ENCODE measurements at places on chromosomes 4 and X.

GRCh38 chr4:127629371-127629770, 3.4 kb upstream of the INTU start:
- DNase-seq: no peak

GRCh38 chr4:112328734-112329130, 31.6 kb downstream of the ALPK1 start:
- DNase-seq: no peak

DNA sequence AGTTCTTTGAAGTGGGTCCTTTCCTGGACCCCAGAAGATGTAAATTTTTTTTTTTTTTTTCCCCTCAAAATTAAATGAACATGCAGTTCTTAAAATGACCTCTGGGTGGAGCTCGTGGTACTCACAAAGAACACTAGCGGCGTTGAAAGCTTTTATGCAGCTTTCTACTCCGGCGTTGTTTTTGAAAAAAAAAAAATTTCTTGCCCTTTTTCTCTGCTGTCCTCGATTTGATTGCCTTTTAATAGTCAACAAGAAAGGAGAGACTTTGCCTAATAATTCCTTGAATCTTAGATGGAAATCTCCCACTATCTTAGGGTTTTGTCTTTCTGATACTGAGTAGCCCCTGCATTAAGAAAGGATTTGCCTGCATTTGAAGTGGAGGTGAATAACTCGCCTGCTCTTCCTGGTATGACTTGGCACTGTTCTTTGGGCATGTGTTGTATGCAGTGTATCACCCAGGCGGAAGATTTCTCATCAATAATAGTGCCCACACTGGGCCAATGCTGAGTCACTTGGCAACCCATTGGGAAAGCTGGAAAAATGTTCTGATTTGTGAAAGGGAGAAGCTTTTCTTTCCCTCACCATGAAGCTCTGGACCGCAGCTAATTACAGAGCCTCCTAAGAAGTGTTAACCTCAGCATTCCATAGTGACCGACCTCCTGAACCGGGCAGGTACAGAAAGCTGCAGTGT, 104.0 kb downstream of the PHEX start:
- no peak for DNase-seq

DNA sequence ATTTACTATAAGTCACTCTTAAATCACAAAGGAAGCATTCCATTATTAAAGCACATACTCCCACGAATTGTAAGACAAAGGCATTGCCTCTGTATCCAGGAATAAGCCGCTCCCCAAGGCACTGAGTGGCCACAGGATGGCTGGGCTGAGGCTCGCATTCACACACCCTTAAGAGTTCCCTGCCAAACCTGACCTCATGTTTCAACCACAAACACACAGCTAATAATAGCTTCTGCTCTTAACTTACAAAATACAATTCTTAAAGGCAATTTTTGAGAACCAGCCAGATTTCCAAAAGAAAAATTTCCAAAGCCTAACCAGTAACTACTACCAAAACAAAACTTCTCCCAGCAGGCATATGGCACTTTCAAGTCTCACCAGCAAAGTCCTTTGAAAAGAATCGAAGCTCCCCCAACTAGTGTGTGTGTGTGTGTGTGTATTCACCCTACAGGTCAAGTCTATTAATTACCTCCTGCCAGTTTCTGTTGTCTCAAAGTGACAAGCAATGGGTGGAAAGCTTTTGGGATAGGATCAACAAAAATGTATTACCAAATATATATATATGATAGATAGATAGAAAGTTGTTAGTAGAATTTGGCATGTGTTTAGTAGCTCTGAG, 36.0 kb downstream of the ARHGAP6 start:
- DNase-seq: no peak

- DNase-seq: peak; percentile 35
These were observed 645 bp downstream of the AMMECR1 start for GRCh38 chrX:110317061-110317819.

DNA sequence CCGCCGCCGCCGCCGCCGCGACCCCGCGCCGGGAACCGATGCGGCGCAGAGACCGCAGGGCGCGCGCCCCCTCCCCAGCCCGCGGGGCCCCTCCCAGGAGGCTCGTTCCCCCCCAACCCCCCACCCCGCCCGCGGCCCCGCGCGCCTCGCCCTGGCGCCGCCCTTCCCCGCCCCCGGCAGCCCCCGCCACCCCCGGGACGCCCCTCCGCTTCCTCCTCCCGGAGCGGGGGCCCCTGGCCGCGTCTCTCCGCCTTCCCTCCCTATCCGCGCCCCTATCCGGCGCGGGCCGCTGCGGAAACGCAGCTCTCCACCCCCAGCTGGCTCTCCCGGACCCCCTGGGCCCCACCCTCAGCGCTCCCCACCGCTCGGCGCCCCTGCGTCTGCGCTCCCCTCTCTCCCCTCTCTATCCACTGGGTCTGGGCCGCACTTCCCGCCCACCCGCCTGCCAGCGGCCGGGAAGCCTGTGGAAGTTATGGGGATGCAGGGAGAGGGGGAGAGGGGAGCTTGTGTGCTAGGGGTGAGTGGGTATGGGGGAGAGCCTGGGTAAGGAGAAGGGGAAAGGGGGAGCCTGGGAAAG, at the start of gene TMEM271:
TMEM271 (minus strand) TSS at position 51 of the 577 bp plus-strand sequence. CDS start 233 bp downstream, outside the sequence.
- no peak for DNase-seq

GRCh38 chr4:185778307-185778706, 33.7 kb downstream of the SORBS2 start:
- DNase-seq: no peak

GRCh38 chr4:150854600-150854999, 160.5 kb downstream of the LRBA start:
- no peak for DNase-seq

DNA sequence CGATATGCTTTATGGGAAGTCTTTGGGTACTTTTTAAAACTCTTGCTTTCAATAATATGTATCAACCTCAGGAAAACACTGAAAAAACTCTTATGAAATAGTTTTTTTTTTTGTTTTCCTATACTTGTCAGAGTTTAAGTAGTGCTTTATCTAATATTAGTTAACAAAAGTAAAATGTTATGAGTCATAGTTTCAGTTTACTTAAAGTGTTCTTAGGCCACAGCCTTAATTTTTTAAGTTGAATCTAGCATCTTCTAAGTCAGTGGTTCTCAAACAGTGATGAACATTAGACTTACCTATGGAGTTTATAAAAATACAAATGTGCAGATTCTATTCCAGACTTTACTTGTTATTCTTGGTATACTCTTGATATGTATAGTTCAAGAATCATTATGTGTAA, 26.3 kb upstream of the ADGRL3 start:
- DNase-seq: no peak

GRCh38 chr4:140229881-140230280, 75.9 kb upstream of the MAML3 start:
- peak; percentile 54 for DNase-seq

DNA sequence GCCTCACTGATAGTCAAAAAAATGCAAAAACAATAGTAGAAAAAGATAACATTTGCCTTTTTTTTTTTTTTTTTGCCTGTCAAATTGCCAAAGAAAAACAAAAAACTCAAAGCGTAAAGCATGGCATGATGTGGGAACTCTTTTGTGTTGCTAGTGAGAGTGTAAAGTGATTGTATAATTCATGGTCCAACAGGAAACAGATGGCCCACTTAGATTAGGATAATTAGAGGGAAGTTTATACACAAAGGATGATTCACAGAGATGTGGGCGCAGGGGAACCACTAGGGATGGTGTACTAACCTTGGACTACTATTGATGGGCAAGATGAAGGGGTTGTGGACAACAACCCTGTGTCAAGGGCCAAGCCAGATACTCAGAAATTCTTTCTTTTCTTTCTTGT, 16.4 kb downstream of the MCUB start:
- no peak for DNase-seq

- DNase-seq: no peak
These were observed 113.0 kb upstream of the SH3RF1 start for GRCh38 chr4:169383724-169384123.

DNA sequence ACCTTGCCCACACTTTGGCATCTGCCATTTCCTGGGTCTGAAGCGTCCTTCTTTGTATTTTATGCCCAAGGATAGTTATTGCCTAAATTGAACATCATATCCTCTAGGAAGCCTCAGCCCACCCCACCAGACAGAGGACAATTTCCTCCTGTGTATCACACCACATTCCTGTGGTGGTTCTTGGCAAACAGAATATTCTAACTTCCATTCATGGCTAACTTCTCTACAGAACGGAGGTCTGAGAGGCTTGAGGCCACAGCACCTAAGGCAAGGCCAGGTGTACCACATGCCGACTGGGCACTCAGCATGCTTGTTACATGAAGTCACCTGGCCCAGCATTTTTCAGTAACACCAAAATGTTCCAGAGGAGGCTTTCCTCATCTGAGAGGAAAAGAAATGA, 42.4 kb downstream of the CD99L2 start:
- no peak for DNase-seq

- DNase-seq: no peak
These were observed 6.6 kb downstream of the MID1IP1 start for GRCh38 chrX:38807873-38808272.

GRCh38 chr4:41141900-41142299, 72.4 kb downstream of the APBB2 start:
- no peak for DNase-seq

- DNase-seq: peak; percentile 40
These were observed 179.6 kb upstream of the NOCT start for GRCh38 chr4:138835832-138836533.

GRCh38 chrX:22126327-22126726, 94.2 kb downstream of the PHEX start:
- no peak for DNase-seq
